NCI-H226 (cell line): ENCODE measurements at places on chromosomes 12 and 14.
A peak's percentile ranks its signal among the peaks of the same experiment; 100 is the strongest.

DNA sequence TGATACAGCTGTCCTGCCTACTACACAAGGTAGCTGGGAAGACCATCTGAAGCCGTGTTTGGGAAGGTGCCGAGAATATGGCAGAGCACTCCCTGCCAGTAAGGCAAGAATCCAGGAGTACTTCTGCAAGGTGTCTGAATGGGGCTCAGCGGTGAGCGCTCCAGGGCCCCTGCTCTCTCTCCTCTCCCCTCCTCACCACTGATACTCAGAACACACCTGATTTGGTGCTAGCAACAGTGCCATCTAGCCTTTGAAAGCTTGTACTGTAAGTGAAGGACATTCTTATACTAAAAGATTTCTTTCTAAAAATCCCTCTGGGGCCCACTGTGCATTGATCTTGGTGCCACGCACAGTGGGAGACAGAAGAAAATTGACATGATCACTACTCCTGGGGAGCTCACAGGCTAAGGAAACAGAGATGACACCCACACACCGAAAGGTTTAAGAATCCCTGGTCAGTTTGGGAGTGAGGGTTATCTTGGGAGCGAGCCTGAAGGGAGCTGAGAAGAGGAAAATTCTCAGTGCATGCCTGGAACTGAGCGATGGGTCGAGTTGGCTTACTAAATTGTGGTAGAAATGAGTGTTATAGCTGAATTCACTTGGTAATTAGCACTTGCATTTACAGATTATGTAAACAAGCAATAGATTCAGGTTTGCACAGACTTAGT is 216.9 kb downstream of the NTF3 start:
- no peak for DNase-seq

DNA sequence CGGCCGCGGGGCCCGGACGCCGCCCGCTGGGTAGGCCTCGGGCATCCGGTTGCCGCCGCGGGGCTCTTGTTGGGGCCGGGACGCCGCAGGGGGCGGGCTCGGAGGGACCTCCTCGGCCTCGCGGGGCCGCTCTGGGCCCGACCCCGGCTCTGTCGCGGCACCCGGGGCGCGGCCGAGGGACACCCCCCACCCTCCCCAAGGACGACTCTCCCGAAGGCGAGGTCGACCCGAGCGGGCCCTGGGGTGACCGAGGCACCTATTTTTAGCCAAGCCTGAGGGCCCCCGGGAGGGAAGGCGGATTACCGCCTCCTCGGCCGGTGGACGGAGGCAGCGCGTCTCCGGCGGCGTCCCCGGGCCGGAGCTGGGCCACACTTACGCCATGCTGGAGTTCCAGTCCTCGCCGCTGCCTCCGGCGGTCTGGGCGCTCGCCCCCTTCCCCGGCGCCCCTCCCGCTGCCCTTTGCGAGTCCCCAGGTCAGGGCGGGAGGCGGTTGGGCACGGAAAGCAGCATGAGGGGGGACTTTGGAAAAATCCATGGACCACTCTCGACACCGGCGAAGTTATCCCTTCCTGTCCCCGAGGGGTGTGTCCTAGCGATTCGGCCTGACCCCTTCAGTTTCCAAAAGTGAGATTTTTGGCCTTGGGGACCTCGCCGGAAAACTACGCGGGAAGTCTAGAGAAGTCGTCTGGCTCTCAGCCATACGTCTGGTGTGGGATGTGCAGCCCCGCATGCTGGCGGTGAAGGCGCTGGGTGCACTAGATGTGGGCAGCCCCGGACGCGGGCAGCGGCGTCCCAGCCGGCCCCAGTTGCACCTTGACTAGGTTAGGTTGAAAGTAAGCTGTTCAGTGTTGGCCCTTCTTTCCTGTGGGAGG is 699 bp downstream of the KTN1 start:
- DNase-seq: peak; percentile 39

DNA sequence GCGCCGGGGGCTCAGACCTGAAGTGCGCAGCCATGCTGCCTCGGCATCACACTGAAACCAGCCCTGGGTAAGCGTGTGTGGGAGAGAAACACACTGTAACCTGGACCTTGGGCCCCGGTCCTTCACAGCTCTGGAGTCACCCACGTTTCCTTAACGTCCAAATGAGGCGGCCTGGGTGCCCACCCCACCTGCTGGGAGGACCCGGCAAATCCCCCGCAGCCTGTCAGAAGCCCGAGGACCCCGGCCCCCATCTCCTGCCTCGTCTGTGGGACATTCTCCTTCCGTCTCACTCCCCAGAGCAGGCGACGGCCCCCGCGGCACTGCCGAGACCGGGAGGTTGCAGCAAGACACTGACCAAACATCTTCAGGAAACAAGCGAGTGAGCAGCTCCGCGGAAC is 66.5 kb upstream of the GALNT9 start:
- no peak for DNase-seq

DNA sequence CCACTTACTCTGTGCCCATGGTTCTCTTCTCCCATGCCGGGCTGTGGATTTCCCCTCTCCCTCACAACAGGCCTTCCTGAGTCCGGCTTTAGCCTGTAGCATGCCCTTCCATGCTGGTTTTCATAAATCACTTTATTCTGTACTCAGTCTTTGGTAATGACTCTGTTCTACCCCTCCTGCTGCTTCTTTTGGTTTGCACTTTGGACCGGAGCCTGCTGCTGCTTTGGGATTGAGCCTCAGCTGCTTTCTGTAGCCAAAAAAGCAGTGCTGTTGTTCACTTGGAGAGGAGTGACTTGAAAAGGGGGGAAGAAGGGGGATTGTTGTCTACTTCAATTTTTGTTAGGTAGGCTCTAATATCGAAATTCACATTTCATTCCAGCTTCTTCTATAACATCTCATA is 8.5 kb upstream of the SLC6A13 start:
- no peak for DNase-seq

GRCh38 chr14:56855891-56856461 is 45.7 kb upstream of the OTX2 start:
- DNase-seq: no peak

GRCh38 chr14:65193916-65194590 is 91.7 kb upstream of the MAX start:
- DNase-seq: no peak

- DNase-seq: no peak
These were observed 35.8 kb upstream of the FBXO33 start for GRCh38 chr14:39467889-39468524.

GRCh38 chr12:125786143-125786542 is 720.9 kb downstream of the AACS start:
- no peak for DNase-seq

DNA sequence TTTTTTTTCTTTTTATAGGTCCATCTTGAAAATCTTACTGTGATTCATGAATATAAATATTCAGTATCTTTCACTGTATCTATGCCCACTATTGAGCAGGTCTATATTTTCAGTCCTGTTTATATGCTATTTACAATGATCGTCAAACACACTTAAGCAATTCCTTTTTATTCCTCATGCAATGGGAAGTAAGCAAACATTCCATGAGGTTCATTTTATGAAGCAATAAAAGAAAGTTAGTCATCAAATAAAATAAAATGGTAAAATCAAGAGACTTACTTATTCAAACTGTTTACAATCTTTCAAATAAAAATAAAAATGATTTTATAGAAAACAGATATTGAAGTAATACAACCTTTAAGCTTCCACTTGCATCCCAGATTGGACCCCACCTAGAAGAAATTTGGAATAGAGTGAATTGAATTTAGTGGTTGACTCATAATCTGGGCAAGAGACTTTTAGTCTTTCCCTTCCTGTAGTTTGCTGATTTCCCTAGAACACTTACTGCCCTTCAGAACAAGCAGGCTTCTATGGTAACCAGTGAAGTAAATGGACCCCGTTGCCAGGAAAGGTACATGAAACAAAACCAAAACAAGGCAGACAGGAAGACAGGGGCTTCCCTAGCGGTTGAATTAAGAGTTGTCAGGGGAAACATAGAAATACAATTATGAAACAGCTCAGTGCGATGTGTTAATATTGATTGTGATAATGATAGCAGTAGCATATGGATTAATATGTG is 241.0 kb upstream of the ATP2B1 start:
- DNase-seq: peak; percentile 79

DNA sequence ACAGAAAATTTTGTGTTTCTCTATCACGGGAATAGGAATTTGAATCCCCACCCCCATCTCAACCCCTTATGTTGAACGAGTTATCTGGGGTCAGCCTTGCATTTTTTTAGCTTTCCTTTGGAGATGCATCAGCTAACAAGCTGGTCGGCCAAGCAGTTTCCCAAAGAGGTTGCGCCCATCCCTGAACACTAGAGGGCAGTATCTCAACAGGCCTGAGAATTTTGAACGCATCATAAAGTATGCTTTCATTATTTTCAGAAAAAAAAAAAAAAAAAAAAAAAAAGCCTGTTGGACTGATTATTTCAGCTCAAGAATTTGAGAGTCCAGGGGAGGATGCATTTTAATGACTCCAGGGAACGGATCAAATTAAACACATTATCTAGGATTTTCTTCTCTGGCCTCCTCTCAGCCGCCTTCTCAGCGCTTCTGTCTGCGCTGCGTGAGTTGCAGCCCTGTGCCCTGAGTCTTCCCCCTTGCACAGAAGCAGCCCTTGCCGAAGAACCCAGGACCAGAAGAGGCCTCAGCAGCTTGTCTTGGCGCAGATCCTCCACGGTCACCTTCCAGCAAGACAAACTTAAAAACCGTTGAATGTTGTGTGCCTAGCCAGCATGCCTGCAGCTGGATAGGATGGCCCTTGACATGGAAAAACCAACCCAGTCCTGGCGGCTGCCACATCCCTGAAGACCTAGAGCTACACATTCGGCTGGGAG is 76.6 kb upstream of the GZMB start:
- DNase-seq: no peak

- DNase-seq: no peak
These were observed 12.1 kb downstream of the ETV6 start for GRCh38 chr12:11661491-11662089.

DNA sequence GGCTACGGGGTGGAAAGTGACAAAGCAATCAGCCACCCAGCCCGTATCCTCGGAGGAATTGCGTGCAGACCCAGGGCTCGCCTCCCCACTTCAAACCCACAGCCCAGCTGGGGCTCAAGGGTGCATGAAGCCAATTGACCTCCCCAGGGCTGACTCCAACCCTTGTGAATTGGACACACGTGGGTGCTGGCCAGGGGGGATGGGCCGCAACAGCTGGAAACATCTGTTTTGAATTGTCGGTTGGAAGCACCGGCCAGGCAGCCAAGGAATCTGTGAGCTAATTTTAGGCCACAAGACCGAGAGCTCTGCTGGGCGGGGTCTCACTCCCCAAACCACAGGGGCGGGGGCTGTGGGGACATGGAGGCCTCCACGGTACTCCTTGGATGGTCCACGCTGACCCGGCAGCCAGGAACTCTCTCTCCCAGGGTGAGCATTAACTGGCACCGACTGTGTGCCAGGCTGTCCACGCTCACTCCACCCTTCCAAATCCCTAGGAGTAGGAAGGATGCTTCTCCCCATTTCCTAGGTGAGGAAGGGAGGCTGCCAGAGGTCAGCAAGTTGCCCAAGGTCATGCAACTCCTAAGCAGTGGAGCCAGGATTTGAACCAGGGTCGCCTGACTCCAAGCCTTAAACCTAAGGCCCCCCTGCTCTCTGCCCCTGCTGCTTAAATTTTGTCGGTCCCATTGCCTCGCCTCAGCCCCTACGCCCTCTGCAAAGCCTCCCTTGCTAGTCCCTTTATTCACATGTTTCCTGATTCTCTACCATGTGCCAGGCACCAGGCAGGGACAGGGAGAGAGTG is 11.9 kb upstream of the TMEM119 start:
- no peak for DNase-seq

DNA sequence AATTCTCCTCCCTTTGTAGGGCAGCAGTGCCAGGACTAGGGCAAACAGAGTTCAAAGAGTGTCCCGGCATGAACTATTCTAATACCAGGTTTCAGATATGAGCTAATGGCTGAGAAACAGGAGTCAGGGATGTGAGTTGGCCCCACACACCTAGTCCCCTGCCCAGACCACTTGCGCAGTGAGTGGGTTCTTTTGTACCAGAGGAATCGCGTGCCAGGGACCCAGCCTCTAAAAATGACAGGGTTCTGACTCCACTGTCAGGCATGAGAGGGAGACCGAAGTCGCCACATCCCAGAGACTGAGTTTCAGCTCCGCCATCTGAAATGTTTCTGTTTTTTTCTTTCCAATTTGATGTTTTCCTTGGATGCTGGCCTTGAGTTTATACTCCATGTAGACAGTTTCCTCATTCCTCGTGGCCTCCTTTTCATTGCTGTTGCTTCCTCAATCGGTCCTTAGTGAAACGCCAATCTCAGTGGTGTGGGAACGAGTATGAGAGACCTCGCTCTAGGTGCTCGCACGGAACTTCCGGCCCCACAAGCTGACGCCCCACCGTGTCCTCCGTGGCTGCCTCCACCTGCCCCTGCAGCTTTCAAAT is 31.5 kb downstream of the FBXL14 start:
- no peak for DNase-seq

DNA sequence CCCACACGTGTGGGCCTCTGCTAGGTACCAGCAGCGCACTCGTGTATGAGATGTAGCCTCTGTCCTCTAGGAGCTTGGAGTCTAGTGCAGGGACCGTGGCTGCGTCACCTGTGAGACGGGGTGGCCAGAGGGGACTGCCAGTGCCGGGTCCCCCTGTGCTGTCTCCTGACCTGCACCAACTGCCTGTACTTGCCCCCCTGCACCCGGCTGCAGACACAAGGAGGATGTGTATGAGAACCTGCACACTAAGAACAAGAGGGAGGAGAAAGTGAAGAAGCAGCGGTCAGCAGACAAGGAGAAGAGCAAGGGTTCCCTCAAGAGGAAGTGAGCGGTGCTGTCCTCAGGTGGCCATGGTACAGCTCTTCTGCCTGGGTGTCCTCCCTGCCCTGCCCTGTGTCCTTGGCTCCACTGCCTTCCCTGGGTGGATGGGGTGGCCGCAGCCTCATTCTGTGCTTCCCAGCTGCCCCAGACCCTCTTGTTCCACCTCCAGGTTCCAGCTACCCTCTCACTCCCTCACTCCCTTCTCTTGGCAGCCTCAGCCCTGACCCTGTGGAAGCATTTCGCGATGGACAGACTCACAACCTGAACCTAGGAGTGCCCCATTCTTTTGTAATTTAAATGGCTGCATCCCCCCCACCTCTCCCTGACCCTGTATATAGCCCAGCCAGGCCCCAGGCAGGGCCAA is 9.6 kb downstream of the PTPN6 start:
- no peak for DNase-seq

DNA sequence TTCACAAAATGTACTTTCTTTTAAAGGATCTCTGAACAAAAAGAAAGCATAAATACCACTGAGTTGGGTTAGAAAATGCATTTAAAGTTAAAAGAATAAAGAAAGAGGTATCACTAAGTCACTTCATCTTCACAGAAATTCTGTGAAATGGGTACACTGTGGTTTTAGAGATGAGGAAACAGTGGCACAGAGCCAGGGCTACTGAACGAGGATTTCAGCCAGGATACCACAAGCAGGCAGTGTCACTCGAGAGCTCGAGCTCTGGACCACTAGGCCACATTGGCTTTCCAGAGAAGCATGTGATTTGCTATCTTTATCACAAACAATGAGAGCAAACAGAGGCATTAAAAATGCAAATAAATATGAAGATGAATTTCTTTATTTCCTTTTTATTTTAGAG is 51.0 kb downstream of the WDHD1 start:
- DNase-seq: no peak

GRCh38 chr14:23442721-23443356 is 7.4 kb upstream of the MYH7 start:
- DNase-seq: no peak

GRCh38 chr12:124565656-124566160 is 1.7 kb downstream of the NCOR2 start:
- no peak for DNase-seq
